ENCODE measurements at places on chromosomes 16 and 17. TPM values are rescaled to one million over a fixed set of nuclear protein-coding genes. Genes with fewer than 3 reads are reported as not detected.

GRCh38 chr17:31318298-31318801 lies 3.1 kb downstream of the EVI2A start:
- DNase-seq, result no peak

GRCh38 chr16:89958068-89958467 lies 9.5 kb downstream of the DEF8 start:
- DNase-seq, result no peak

GRCh38 chr17:81535007-81535328 lies 6.8 kb downstream of the FSCN2 start:
- no peak for DNase-seq

- DNase-seq, result no peak
Observed at GRCh38 chr16:51157698-51158097, 6.6 kb upstream of the SALL1 start.

- DNase-seq, result no peak
Observed at GRCh38 chr16:76164970-76165558, 112.1 kb upstream of the CNTNAP4 start.

The MIS12 gene
- 7.1 TPM for total RNA-seq

The CDH1 gene
- total RNA-seq, result 78.7 TPM
